ENCODE measurements at places on chromosomes 13 and 19.
A peak's percentile ranks its signal among the peaks of the same experiment; 100 is the strongest.

DNA sequence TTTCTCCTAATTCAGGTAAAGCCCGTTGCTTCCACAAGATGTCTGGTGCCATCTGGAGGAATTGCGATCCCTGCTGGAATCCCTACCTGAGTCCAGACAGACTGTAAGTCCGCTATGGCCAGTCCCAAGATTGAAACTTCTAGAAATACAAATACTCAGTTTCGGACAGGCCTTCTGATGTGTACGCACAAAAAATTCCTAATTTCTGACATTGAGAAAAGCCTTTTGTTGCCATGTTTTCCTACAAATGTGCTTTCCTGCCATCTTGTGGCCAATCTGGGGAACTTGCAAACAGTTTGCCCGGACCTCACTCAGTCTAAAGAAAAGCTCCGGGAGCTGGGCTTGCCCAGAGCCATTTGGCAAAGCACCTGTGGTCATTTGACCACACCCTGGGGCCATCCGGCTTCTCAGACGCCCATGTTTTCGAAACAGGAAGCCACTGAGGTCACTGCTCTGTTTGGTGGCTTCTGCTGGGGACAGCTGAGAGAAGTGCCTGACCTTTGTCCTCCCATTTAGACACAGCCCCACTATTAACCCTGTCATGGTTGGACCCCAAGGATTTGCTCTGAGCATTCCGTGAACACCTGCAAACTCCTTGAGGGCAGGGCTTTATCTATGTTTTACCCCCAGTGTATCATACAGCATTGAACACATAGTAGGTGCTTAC lies 79.4 kb downstream of the SLC15A1 start:
- DNase-seq, result peak; percentile 54

GRCh38 chr13:72774019-72774418 lies 7.7 kb downstream of the DIS3 start:
- DNase-seq, result no peak

DNA sequence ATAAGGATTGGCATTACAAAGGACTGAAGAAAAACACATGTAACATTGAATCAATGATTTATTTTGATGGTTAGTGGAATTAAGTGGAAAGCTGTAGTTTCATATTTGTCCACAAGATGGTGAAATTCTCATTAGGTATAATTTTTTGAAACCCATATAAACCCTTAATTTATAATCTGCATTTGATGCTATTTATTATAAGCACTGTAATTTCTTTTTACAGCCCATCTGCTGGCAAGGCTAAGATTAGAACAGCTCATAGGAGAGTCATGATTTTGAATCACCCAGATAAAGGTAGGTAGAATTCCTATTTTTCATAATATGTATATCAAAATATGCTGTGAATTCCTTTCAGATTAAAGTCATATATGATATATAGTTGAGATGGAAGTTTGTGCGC lies 62.2 kb downstream of the DNAJC15 start:
- no peak for DNase-seq

DNA sequence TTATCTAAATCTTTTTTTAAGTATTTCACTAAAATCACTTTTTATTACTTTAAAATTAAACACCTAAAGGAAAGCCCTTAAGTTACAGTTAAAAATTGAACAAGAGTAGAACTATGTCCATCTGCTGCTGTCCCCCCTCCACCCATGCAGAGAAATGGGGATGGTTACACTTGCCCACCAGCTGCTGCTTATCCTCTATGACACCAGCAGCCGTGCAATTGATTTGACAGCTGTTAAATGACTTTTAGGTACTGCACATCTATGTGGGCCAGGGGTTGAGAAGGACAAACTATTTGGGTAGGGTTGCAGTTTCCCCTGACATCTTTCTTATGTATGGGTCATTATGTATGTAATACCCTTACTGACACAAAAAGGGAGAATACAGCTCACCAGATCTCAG lies 77.2 kb downstream of the TBC1D4 start:
- DNase-seq, result no peak

GRCh38 chr19:10142701-10143375 lies 23.1 kb upstream of the EIF3G start:
- no peak for DNase-seq

GRCh38 chr13:99375738-99376080 lies 68.5 kb upstream of the GPR183 start:
- DNase-seq, result no peak

DNA sequence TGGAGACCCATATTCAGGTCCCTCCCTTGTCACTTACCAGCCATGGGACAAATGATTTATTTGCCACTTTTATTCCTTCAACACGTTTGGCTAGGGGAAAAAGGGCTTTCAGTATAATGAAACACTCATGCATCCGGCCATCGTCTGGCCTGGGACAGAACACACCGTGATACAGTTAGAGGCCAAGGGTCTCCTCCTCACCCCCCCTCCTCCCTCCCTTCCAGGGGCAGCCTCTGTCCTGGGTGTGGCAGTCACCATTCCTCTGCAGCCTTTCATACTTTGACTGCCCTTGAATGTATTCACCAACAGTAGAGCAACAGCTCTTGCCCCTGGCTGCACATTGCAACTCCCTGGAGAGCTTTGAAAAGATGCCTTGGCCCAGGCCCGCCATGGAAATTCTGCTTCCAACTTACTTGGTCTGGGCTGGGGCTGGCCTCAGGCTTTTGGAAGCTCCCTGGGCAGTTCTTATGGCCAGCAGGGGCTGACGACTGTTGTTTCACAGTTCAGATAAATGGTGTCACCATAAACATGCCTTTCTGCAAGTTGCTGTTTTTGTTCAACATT lies 3.0 kb downstream of the PAK4 start:
- no peak for DNase-seq

- DNase-seq, result no peak
These were observed 27.3 kb downstream of the ZNF114 start for GRCh38 chr19:48296963-48297734.

DNA sequence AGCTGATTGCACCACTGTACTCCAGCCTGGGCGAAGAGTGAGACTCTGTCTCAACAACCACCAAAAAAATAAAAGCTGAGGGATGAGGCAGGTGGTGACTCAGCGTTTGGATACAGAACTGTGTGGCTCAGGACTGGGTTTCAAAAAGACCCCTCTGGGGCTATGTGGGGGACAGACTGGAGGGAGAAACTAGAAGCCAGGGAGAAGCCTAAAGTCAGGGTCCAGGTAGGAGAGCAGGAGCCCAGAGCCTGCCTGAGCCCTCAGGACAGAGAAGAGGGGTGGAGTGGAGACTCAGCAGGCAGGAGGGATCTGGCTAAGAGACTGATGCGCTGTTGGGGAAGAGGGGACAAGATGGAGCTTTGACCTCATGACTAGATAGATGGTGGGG lies 1.8 kb upstream of the CD37 start:
- DNase-seq, result no peak

DNA sequence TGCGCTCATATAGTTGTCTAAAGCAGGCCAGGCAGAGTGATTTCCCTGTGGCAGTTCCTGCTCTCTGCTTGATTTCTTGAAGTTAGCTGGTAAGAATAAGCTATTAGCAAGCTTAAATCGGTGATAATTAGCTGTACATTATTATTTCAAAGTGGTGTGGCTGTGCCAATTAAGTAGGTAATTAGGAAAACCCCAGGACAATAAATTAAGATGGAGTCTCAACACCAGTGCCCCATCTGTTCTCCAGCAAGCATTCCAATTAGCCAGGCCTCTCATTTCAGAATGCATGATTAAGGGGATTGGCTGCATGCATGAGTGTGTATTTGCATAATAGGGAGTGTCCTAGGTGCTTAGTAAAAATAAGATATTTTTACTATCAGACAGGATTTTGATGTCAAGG lies 342.3 kb downstream of the GPC5 start:
- no peak for DNase-seq

DNA sequence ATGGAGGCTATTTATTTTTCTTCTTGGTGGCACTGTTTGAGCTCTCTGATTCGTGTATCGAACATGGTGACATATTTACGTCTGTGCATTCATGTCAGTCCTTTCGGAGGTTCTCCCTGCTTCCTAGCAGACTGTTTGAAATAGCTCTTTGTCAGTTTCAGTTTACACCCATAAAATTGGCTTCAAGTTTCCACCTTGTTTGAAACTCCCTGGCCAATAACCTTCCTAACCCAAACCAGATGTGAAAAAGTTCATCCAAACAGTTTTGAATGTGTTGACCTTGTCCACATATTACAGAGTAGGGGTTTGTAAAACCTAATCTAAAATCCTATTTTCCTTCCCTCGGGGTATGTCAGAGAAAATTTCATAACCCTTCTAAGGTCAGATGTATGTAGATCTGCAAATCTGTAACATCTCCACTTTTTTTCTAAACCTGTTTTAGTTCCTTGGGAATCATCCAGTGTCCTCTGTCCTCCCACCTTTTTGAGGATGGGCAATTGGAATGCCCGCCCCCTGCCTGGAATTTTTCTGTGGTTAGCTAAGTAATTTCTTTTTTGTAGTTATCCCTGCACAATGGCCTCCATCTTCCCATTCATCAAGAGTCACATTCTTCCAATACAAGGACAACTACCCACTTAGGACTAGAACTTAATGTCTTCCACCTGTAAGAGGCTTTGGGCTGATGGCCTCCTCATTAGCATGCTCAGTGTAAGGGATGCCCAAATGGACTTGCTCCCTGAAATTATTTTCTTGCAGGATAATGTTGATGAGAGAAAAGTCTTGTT lies 499.8 kb downstream of the GPC6 start:
- no peak for DNase-seq

- DNase-seq, result no peak
These were observed 1893.9 kb downstream of the PCDH9 start for GRCh38 chr13:65336087-65336749.

All from hematopoietic multipotent progenitor cell treated with erythropoietin and hydrocortisone succinate and interleukin-3 and kit ligand, for 17 days (in vitro differentiated cells).